Memory B cell (primary cell): ENCODE measurements at places on chromosomes 6 and 20.

- no peak for DNase-seq
Observed at GRCh38 chr6:167102318-167102717, 20.6 kb upstream of the CCR6 start.

- no peak for DNase-seq
Observed at GRCh38 chr20:15739035-15739434, 834.2 kb downstream of the KIF16B start.

- no peak for DNase-seq
Observed at GRCh38 chr20:38050686-38051085, 17.1 kb downstream of the RPRD1B start.

DNA sequence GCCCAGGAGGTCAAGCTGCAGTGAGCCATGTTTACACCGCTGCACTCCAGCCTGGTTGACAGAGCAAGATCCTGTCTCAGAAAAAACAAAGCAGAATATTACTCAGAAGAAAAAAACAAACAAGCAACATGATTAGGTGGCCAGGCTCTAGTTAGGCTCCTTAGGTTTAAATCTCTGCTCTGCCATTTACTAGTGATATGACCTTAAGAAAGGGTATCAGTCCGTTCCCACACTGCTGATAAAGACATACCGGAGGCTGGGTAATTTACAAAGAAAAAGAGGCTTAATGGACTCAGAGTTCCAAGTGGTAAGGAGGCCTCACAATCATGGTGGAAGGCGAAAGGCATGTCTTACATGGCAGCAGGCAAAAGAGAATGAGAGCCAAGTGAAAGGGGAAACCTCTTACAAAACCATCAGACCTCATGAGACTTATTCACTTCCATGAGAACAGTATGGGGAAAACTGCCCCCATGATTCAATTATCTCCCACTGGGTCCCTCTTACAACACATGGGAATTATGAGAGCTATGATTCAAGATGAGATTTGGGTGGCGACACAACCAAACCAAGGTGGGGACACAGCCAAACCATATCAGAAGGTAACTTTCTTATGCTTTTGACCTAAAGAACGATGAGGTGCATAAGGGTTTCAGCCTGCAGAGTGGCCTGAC lies 2.4 kb upstream of the LTV1 start:
- DNase-seq, result no peak

DNA sequence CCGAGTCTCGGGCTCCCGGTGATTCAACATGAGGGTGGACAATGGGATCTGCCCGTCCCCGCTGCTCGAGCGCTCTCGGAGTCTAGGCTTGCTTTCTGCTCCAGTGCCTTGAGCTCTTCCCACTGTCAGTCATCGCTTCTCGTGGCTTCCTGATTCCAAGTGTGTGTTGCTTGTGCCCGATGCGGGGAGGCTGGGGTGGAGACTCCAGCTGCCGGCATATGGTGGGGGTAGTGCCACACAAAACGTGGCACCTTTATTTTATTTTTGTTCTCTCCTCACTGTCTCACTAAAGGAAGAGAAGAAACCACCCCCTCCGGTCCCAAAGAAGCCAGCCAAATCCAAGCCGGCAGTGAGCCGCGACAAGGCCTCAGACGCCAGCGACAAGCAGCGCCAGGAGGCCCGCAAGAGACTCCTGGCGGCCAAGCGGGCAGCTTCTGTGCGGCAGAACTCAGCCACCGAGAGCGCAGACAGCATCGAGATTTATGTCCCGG lies 14.8 kb upstream of the MYL9 start:
- DNase-seq, result no peak

DNA sequence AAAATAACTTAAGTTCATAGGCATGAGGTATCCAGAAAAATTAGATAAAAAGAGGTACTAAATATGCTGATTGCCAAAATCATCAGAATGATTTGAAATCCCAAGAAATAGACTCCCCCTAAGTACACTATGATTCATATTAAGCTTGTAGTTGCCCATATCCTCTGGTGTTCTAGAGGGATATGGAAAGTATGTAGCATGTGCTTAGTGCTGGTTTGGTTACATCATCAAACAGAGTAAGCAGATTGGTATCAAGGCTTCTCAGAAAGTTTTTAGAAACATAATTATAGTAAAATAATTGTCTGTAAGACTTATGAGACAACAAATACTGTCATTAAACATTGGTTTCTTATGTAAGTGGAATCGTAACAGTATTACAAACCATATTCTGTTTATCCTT lies 166.4 kb downstream of the FAXC start:
- DNase-seq, result no peak

DNA sequence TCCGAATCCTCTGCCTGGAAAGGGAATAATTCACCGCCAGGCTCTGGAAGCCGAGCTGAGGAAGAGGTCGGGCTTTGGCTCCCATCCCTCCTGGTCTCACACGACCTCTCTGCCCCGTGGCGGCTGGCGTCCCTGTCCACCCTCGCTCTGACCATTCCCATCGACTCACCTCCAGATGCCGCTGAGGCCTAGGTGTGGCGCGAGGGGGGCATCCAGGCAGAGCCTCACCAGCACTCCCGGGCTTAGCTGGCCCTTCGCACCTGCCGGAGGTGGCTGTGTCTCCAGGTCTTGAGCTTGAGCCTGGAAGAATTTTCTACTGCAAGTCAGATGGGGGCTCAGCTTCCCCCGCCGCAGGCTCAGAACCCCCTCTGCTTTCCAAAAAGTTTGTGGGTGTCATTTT lies 28.5 kb upstream of the SMOC2 start:
- DNase-seq, result no peak

- DNase-seq, result no peak
Observed at GRCh38 chr20:62726716-62727583, 18.3 kb downstream of the NTSR1 start.

DNA sequence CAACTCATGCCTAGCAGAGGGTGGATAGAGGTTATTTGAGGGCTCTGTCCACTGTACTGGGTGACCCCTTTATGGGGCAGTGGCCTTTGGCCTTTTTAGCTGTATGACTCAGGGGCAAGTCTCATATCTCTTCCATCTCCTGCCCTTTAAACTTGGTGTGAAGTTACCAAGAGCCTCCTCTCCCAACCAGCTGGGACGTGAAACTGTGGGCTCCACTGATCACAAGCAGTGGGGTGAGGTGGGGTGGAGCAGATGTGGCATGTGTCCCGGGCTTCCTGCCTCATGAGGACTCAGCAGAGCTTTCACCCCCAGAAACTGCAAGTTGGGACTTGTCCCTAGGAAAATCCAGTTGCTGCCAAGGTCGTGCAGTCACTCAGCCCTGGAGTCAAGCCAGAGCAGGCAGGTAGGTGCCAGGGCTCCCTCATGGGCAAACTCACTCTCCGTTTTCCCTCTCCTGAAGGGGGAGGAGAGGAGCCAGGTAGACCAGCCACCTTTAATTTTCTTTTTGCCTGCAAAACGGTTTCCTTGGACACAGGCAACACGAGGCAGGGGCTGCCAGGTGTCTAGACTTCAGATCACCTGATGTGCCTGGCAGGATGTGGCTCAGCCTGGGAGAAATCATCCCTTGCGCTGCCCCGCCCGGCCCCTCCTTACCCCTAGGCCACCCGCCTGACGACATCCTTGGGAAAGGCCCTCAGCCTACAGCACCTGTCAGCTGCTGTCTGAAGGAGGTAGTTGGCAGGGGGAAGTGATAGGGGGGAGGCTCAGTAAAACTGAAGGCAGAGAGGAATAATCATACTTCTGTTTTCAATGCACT lies 4.0 kb downstream of the CDKN1A start:
- DNase-seq, result peak; percentile 79

GRCh38 chr6:41548098-41548840 lies 2.1 kb downstream of the FOXP4 start:
- peak; percentile 37 for DNase-seq

DNA sequence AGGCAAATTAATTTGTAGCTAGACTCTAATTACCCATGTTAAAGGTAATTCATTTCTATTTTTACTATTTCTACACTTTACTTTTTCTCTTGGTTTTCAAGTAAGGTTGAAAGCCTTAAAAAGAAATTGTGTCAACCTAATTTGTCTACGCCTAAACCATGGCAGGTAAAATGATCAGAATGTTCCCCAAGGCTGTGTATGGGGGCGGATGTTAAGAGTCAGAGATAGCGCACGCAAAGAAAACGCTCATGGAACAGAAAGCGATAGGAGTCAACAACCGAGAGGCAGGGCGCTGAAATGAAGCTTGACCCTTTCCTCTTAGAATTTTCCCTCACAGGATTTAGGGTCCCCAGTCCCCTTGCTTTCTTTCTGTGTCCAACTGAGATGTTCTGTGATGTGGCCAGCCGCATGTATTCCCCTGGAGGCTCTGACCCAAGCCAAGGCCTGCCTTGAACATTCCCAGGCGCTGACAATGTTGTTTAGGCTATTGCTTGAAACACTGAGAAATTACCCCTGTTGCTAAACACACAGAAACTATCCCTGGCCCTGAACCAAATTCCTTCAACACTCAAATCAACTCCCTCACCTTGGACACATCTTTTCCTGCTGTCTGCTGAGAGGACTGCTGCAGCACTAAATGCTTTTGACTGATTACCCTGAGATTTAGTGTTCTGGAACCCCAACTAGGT lies 10.9 kb downstream of the PSMB1 start:
- DNase-seq, result no peak

- DNase-seq, result no peak
Observed at GRCh38 chr6:16432075-16433032, 194.0 kb downstream of the GMPR start.

- no peak for DNase-seq
Observed at GRCh38 chr20:31711179-31712111, 11.2 kb downstream of the BCL2L1 start.

GRCh38 chr20:36700438-36700837 lies 45.5 kb downstream of the NDRG3 start:
- DNase-seq, result no peak

- no peak for DNase-seq
Observed at GRCh38 chr6:6771964-6772363, 183.4 kb downstream of the LY86 start.

DNA sequence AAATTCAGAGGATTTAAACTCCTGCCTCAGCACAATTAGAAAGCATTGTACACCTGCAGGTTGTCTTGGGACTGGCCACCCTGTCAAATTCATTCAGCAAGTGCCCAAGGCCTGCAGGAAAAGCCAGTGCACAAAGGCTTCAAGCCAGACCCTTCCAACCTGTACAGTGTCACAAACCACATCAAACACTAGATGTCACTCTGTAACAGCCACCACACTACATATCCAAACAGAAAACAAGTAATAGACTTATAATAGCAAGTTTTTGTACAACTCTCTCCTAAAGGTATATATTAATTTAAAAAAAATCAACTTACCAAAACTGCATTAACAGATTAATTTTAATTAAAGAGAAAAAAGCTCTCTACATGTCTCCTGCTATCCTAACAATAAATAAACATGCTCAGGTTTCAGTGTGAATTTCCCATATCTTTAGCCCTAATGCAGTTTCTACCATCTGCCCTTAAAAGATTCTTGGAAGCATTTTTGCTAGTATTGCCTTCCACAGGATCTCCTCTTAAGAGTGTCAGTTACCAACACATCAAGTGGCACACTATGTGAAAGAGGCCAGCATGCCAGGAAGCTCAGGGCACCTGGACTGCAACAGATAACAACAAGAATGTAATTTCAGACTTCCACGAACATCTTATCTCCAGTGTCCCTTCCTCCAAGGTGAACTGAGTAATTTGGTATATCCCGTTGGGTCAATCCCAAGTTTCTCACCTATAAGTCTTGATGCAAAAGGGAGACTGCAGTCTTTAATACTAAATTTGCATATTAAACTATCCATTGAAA lies 47.5 kb downstream of the RALGAPA2 start:
- DNase-seq, result no peak

- no peak for DNase-seq
Observed at GRCh38 chr6:5730585-5731263, 276.0 kb downstream of the NRN1 start.

DNA sequence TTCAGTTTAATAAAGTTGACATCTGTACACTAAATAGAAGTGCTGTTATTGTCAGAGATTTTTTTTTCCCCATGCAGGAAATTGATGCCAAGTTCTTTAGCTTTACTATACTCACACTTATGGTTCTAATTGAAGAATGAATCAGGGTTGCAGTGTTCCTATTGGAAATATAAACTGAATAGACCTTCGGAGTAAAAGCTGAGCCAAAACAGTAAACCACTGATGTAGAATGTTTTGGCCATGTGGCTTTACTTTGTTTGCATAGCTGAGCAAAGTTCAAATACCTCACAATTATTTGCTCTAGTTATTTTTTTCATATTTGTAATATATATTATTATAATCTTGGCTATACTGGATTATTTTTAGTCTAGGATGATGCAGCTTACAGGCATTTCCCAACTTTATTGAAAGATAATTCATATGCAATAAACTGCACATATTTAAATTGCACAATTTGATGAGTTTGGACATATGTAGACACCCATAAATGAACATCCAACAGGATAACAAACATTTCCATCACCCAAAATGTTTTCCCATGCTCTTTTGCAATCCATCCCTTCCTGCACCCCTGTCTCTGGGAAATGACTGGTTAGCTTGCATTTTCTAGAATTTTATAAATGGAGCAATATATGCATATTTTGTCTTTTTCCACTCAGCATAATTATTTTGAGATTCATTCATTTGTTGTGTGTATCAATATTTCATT lies 105.8 kb upstream of the NOX3 start:
- DNase-seq, result no peak

GRCh38 chr6:7919871-7920270 lies 9.3 kb upstream of the TXNDC5 start:
- DNase-seq, result no peak

- DNase-seq, result no peak
Observed at GRCh38 chr20:26214991-26215390, 518.3 kb upstream of the ZNF337 start.

GRCh38 chr6:129667621-129668020 lies 42.4 kb downstream of the ARHGAP18 start:
- DNase-seq, result no peak

DNA sequence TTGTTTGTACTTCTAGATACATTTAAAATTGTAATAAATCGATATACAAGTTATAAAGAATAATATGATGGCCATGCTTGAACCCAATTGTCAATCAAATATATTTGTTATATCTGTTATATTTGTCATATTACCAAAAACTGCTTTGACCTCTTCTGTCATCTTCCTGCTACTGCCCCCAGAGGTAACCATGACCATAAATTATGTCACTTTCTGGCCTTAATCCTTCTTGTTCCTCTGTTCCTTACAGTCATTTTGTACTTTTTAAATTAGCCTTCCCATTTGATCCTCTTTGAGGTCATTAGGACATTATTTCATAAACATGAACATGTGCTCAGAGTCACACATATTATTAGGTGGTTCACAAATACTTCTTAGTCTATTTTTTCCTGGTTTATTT lies 124.7 kb downstream of the HFE start:
- no peak for DNase-seq

DNA sequence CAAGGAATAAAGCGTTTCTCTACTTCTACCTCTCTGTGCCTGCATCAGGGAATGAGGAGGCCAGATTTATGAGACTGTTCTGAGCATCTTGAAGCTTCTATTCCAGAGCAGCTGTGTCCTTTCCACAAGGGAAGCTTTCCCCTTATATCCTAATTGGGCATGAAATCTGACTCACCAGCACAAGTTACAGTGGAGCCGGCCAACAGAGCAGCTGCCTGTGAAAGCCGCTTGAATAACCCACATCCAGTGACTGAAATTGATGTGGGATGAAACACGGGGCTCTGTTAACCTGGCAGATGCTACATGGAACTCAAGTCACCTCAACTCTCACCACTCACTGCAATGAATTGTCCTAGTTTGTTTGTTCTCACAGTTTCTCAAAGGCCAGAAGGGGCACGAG lies 400.3 kb downstream of the TFAP2A start:
- DNase-seq, result no peak
